ENCODE measurements at places on chromosomes 1 and 21.

DNA sequence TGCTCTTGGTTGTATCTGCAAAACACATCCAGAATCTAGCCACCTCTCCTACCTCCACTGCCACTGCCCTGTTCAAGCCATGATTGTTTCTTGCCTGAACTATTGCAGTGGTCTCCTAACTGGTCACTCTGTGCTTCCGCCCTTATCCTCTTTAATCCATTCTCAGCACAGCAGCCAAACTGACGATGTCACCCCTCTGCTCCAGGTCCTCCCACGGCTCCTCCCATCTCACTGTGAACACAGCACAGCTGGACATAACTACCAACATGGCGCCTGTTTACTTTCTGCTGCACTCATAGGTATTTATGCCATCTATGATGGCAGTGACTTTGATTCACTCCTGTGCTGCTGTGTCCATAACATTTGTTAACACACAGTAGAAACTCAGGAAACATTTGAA, 406.7 kb downstream of the DISC1 start:
- no peak for DNase-seq

DNA sequence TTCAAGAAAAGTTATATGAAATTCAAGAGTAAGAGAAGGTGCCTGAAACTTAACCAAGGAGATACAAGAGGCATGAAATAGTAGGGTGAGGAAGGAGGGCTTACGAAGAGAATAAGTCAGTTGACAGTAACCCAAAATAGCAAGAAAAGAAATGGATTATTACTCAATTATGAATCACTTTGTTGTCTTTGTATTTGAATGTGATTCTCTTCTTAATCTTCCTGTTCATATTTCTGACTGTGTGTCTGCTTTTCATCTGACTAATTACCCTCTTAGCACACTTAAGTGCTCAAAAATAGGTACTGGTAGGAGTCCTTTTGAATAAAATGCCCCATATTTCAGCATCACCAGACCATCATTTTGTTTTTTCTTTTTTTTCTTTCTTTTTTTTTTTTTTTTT, 39.4 kb downstream of the GLMN start:
- no peak for DNase-seq

DNA sequence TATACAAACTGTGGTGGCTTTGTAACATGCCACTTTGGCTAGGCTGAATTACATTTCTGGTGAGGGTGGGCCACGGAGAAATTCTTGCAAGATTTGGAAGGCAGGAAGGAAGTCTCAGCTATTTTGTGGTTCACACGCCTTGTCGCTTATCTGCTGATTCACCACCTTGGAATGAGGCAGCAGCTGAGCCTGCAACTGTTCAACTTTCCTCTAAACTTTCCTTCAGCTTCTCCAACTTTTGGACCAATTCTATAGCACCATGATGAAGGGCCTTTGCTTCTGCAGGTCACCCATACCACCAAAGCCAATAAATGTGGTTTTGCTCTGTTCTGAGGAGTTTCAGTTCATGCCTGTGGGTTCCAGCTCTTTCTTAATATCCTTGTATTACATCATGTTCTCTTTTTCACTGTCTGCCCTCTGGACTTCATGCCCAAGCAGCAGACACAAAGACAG, 337.6 kb upstream of the SNX7 start:
- no peak for DNase-seq

DNA sequence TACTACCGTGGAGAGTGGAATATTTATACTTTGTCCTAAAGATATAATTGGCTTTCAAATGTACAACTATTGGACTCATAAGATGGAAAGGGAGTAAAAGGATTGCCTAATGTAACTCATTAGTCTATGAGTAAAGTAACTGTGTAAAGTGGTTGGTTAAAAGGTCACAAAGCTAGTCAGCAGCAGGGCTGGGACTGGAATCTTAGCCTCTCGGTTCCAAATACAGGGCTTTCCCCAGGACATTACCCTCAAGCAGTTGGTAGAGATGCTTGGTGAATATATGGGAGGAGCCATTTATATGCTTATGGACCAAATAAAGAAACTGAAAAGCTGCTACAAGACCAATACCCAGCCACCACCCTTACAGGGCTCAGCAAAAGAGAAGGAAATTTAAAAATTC, 283.7 kb downstream of the HLX start:
- no peak for DNase-seq
